Stimulated activated CD8-positive, alpha-beta memory T cell treated with anti-CD3 and anti-CD28 coated beads, Interleukin-15, amount 100 ng/mL, for 4 hours (primary cell): ENCODE measurements at places on chromosomes 6 and 20.

DNA sequence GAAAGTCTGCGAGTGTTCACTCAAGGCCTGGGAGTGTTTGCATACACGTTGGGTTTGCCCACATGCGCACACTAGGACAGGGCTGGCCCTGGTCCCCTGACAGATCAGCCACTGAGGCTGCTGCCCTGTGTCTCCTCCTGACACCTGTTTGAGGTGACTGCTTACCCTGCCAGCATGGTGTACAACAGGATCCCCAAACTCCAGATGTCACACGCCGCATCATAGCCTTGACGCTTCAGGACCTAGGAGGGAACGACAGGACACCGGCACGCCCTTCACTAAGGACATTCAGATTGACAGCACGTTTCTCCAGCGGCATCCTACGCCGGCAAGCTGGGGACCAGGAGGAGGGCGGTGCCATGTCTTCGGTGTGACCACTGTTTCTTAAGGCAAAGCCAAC lies 37.0 kb upstream of the MPC1 start:
- no peak for DNase-seq

DNA sequence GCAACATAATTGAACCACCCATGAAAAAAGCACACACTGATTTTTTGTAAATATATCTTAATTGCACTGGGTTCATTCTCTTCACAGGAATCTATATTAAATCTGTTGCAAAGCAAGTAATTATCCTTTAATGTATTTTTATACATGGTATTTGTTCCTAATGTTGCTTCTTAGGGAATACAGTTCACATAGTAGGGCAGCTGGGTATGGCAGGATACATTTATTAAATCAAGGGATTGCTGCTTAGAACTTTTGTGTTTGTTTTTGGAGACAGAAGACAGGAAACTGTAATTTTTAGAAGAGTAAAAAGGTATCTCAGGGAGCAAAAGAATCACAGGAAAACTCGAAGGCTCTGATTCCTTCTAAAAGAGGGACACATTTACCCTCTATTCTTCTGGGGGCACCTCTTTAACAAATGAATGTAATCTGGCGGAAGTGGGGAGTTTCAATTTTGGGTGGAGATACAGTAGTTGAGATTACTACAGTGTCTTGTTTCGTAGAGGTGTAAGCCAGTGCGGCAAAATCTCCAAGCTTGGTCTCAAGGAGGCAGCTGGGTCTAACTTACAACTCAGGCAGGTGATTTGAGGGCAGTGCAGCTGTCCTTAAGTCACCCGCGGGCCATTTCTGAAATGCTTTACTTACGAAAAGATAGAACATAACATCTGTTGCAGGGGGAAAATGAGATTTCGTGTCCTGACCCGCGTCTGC lies 812 bp upstream of the SMIM13 start:
- no peak for DNase-seq

DNA sequence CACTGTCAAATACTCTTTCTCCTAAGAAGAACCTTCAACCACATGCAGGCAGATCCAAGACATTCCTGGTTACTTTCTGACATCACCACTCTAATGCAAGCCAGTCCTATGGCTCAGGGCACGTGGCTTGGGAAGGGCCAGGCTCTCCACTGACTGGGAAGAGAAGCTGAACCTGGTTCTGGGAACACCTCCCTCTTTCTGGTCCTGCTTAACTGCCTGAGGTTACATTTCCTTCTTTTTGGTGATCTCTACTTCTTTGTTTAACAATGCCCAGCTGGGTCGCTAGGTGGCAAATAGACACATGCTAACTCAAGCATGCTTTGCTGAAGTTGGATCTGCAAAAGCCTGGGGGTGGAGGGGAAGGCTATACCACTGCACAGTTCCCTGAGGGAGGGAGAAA lies 249.8 kb downstream of the GMDS start:
- DNase-seq = no peak

- DNase-seq = no peak
Observed at GRCh38 chr6:14100138-14100537, 17.4 kb upstream of the CD83 start.

DNA sequence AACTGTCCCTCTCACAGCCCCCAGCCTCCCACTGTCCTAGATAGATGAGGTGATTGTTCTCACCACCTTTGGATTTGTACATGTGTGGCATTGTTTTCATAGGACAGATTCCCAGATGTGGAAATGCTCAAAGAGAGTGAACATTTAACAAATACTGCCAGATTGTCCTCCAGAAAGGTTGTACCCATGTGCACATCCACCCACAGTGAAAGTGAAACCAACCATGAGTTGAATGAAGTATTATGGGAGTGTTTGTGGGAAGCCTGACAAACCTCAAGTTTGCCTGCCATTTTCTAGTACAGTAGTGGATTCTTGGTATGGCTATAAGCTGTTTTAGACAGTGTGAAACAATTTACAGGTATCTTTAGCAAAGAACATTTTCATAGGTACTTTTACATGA lies 42.7 kb downstream of the ANKRD6 start:
- no peak for DNase-seq

DNA sequence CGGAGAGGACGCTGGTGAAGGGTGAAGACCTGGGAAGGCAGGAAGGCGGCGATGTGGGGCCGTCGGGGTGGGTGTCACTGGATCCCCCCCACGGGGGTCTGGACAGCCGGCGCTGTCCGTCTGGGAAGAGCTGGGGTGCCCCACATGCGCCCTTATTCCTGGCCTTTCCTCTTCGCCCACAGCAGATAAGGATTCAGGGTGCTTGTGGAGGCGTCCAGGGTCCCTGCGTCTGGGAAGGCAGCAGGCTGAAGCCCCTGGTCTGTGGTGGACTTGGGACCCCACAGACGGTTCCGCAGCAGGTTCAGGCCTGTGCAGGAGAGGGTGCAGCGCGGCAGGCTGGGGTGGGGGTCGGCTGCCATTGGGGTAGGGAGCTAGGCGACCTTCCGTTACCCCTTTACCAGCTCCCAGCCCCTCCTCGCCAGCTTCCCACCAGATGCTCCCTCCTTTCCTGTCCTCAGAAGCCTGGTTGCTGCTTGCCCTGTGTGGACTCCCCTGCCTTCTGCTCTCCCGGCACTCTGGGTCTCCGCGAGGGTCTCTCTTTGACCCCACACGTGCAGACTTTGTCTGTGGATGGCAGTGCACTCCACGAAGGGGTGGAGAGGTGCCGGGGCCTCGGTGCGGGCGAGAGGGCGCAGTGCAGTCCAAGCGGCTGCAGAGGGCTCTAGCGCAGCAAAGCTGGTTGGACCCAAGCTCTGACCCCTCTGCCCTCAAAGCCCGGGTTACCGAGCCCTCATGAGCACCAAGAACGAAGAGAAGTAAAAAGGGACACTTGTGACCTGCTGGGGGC lies 2.1 kb upstream of the GATA5 start:
- no peak for DNase-seq

- no peak for DNase-seq
Observed at GRCh38 chr20:19696620-19697019, 61.4 kb upstream of the RIN2 start.

DNA sequence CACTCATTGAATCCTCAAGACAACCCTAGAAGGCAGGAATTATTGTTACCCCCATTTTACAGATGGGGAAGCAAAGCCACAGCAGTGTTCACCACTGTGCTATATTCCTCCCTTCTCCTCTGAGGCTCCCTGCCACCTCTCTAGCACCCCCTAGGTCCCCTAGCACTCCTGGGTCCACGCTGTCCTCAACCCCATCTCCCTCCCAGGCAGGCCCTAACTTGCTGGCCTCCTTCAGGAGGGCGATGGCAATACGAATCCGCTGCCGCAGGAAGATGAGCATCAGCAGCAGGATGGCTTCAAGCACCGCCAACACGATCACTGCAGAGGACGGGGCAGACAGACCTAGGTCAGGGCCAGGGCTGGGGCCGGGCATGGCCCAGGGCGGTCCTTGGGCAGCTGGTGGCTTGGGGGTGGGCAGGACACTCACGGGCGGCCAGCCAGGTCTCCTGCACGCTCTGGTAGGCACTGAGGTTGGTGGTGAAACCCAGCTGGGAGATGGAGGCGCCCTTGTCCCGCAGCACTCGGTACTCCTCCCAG lies 7.8 kb upstream of the NEU1 start:
- no peak for DNase-seq

DNA sequence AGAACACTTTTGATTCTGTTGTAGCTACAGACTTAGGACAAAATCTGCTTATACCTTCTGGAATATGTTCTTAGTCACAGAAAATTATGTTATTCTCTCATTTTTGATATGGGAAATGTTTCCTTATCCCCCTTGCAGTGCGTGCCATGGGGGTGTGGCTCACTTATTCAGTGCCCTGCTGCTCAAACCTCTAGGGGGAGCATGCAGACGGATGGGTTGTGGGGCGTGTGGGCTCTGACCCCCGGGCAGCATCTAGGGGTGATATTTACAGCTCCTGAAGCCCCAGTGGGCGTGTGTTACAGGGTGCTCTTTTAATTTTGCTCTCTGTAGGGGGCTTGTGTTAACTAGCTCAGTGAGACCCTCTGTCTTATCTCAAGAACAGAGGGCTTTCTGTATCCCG lies 61.3 kb upstream of the FERMT1 start:
- DNase-seq = no peak

- no peak for DNase-seq
Observed at GRCh38 chr6:150273457-150274309, 95.1 kb upstream of the IYD start.

DNA sequence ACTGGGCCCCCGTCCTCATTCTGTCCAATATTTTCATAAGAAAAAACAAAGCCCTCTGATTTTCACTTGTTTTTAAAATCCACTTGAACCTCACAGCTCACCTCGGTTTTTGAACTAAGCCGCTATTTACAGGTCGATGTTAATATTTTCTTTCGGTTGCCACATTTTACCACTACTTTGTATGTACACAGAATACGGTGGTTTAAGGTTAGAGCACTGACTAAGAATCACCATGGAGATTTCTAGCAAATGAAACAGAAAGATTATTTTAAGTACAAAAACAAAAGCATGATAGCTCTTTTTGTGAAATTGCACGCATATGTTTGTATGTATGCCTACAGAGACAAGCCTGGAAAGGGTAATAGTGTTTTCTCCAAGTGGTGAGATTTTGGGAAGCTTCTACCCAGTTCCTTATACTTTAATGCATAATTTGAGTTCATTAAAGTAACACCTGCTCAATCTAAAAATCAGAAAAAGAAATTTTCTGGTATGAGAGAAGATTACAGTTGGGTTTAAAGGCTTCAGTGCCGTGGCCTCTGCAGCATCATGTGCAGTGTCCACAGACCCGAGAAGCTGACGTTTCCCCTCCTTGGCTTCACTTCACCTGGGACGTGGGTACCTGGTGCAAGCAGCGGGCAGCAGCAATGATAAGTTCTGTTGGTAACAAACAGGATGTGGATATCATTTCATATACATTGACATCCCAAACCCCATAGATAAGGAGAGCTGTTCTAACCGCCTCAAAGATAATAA lies 144.0 kb downstream of the UST start:
- no peak for DNase-seq

GRCh38 chr6:128121610-128122009 lies 220.8 kb upstream of the THEMIS start:
- DNase-seq = no peak

- DNase-seq = no peak
Observed at GRCh38 chr20:4633379-4633778, 88.3 kb upstream of the PRND start.

GRCh38 chr6:39268721-39269120 lies 39.4 kb upstream of the KCNK5 start:
- DNase-seq = no peak

DNA sequence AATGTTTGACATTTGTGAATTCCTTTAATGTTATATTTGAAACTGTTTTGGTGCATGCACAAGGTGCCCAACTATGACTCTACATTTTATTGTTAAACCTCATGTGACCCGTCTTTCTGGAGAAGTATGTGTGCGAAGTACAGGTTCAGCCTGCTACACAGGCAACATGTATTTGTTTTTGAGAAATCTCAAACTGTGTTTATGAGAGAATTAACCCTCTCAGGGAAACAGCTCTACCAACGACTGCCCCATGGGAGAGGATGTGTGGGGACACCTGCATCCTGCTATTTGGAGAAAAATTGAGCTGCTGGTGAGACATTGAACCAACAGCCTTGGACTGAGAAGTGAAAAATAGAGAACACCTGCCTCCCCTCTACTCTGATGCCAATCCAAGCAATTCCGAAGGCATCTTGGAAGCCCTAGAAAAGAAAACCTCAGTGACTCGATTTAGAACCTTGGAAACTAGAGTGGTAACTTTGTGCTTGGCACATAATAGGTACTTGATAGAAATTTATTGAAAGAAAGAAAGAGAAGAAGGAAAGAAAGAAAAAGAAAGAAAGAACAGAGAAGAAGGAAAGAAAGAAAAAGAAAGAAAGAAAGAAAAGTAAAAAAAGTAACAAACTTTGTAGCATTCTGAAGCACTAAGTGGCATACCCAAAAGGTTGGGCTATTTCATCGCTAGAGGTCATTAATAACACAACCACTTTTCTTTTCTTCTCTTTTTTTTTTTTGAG lies 2.9 kb upstream of the AKAP12 start:
- no peak for DNase-seq

DNA sequence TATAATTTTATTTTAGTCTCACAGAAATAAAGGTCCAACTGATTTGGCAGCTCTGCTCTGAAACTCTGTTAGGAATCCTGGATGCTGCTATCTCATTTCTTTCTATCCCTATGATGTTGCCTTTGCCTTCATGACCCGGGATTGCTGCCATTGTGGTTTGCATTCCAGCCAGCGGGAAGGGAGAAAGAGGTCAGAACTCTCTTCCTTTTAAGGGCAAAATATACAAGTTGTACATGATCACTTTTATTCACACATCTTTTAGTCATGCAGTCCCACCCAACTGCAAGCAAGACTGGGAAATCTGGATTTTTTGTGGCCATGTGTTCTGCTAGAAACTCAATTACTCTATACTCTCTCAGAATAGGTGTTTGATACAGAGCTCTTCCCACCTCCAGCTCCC lies 263.1 kb upstream of the ZFP64 start:
- no peak for DNase-seq

GRCh38 chr6:64683682-64684081 lies 1023.3 kb downstream of the EYS start:
- DNase-seq = no peak

GRCh38 chr6:33508935-33509926 lies 54.9 kb downstream of the ZBTB9 start:
- DNase-seq = no peak

GRCh38 chr6:33761922-33762629 lies 15.4 kb upstream of the IP6K3 start:
- peak; percentile 9 for DNase-seq

- DNase-seq = no peak
Observed at GRCh38 chr6:71886184-71887005, at the start of gene RIMS1. RIMS1 (plus strand) TSS chr6:71886550; CDS start chr6:71887024, 474 bp downstream.

- peak; percentile 5 for DNase-seq
Observed at GRCh38 chr20:37524859-37525708, 2.6 kb downstream of the BLCAP start.

DNA sequence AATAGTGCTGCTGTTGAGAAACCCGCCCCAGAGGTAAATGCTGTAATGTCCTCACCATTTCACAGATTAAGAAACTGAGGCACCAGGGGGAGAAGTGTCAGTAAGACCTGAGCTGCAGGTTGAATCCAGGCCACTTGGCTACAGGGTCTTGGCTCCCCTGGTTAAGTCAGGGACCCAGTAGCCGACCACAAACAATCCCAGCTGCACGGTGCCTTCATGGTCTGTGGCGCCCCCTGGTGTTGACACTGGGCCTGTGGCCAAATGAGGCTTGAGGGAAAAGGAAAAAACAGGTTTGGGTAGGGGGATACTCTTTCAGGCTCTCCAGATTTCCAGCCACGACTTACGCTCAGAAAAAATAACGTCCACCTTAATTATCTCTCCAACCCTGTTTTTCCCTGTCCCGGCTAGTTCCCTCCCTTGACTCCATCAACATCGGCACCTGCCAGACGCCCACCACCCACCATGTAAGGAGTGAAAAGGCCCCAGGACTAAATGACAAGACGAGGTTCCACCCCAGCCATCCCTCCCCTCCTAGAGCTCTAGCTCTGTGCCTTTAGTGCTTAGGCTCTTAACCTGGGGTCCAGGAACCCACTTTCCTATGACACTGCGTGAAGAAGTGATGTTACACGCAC lies 47.7 kb upstream of the POLR1H start:
- DNase-seq = no peak
